Endothelial cell of umbilical vein (primary cell): ENCODE measurements at places on chromosomes 6 and 20. TPM values are rescaled to one million over a fixed set of nuclear protein-coding genes. Genes with fewer than 3 reads are reported as not detected.

Gene WFDC12
- not detected in 2 replicates for polyA plus RNA-seq

DNA sequence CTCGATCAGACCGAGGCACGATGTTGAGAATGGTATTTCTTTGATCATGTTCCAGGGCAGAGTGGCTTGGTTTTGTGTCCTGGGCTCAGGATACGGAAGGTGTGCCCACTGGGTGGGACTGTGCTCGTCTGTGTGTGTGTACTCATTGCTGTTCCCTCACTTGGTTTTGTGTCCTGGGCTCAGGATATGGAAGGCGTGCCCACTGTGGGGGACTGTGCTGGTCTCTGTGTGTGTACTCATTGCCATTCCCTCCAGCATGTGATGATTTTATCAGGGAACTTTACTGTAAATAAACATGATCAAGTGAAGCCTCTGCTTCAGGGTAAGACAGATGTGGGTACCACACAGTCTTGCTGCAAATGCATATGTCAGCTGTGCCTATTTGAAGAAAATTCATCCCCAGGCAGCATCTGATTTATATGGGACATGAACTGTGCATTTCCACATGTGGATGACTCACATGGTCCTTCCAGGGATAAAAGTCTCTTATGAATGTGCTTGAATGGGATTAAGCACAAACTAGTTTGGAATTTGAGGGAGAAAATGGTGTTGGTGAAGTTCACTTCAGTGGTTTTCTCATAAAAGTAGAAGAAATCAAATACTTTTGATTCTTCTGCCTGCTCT, 274.3 kb downstream of the QKI start:
- DNase-seq, result no peak

GRCh38 chr20:6473197-6473596, 294.3 kb upstream of the BMP2 start:
- DNase-seq, result no peak

GRCh38 chr6:75480425-75480824, 13.2 kb downstream of the FILIP1 start:
- no peak for DNase-seq

- peak; percentile 42 for DNase-seq
Observed at GRCh38 chr6:137867685-137868509, 838 bp downstream of the TNFAIP3 start.

GRCh38 chr20:36541227-36541767, at the start of gene MYL9:
TSS of gene MYL9 (plus strand) at chr20:36541519. CDS start at chr20:36544885, 3,366 bp downstream.
- DNase-seq, result peak; percentile 43

Gene SUMO4
- polyA plus RNA-seq, result 0.08 and 0.10 TPM in 2 replicates

DNA sequence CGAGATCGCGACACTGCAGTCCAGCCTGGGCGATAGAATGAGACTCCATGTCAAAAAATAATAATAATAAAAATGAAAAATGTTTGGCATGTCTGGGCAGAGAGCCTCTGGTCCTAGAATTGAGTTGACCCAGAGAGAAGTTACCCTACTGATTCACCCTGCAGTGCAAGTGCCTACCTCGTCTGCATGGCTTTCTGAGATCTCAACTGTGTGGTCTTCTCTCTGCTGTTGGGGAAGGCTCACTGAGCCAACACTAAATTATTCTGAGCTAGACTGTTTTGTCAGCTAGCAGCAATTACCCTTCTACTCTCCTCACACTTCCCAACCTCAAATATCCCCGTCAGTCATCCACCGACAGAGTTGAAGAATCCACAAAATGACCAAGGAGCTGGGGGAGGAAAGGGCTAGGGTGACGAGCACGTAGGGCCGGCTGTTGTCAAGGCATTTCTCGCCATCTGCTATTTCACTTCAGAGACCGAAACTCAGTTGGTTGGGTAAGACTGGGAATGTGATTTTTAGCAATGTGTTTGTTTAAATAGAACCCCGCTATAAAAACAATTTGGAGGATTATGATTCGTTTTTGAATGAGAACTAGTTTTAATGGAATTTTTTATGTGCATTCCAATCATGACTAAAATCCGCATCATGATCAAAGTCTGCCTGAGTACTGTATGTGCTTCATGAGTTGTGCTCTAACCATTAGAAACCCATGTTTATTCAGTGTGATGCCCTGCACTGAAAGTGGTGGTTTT, 9.4 kb downstream of the MAS1 start:
- no peak for DNase-seq

Gene LY6G6C
- polyA plus RNA-seq, result 0.33 and 0.41 TPM in 2 replicates

GRCh38 chr6:50939931-50940330, 121.3 kb downstream of the TFAP2B start:
- no peak for DNase-seq

- no peak for DNase-seq
Observed at GRCh38 chr20:1535420-1536175, 21.9 kb downstream of the SIRPD start.

- DNase-seq, result no peak
Observed at GRCh38 chr6:40722553-40723258, 135.5 kb upstream of the LRFN2 start.

Gene DYNLRB1
- 238 and 245 TPM in 2 replicates for polyA plus RNA-seq

DNA sequence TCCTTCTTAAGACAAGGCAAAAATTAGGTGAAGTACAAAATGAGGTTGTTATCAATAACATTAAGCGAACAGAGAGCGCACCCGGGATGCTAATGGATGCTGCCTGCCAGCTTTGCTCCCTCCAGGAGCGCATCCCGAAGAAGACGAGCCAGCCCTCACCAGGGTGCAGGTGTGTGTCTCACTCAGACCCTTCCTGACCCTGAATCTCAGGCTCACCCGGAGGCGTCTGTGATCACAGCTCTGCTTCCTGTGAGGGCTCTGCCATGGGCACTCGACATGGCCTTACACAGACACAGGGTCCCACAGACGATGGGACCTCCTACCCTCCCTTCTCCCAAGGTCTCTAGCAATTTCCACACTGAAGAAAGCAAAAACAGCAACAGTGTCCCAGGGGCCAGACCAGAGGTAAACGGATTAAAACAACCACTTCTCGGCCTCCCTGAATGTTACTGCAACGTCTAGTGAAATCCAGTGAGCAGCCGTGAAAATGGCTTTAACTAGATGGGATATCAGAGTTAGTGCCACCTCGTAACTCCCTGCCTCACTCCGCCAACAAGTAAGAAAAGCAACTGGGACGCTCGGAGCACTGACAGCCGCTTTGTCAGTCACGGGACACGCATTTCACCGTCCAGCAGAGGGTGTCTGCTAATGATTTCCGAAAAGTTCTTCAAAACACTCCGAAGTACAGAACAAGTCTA, 11.7 kb downstream of the ZBTB46 start:
- DNase-seq, result peak; percentile 26

Gene TP53INP2
- polyA plus RNA-seq, result 14.5 and 18.3 TPM in 2 replicates

GRCh38 chr6:2920671-2921112, 17.6 kb upstream of the SERPINB9 start:
- DNase-seq, result no peak

Gene BHLHE23
- polyA plus RNA-seq, result not detected in 2 replicates

GRCh38 chr6:98498866-98499265, 335.5 kb upstream of the POU3F2 start:
- no peak for DNase-seq

- DNase-seq, result no peak
Observed at GRCh38 chr6:14543971-14544585, 426.5 kb downstream of the CD83 start.

DNA sequence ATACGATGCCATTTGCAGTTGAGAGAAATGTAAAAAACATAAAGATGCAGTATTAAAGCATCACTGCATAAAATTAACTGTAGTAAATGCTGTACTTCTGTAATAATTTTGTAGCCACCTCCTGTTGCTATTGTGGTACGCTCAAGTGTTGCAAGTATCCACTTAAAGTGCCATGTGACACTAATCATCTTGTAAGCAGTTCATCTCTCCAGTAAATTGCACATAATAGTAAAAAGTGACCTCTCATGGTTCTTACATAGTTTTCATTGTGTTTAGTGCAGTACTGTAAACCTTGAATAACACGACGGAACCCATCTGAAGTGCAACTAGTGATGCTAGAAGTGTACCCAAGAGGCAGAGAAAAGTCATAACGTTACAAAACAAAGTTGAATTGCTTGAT, 190.1 kb upstream of the VGLL2 start:
- DNase-seq, result no peak

GRCh38 chr6:135358985-135359384, 138.6 kb downstream of the AHI1 start:
- peak; percentile 45 for DNase-seq

GRCh38 chr6:104118274-104118673, 741.4 kb downstream of the HACE1 start:
- DNase-seq, result peak; percentile 53

- DNase-seq, result no peak
Observed at GRCh38 chr6:88141561-88142296, 24.4 kb downstream of the CNR1 start.

Gene SYCP2
- polyA plus RNA-seq, result 0.03 and 0.07 TPM in 2 replicates

Gene TLDC2
- not detected in 2 replicates for polyA plus RNA-seq

Gene PNLDC1
- not detected in 2 replicates for polyA plus RNA-seq

- DNase-seq, result no peak
Observed at GRCh38 chr6:159002432-159003155, 2.6 kb upstream of the RSPH3 start.

DNA sequence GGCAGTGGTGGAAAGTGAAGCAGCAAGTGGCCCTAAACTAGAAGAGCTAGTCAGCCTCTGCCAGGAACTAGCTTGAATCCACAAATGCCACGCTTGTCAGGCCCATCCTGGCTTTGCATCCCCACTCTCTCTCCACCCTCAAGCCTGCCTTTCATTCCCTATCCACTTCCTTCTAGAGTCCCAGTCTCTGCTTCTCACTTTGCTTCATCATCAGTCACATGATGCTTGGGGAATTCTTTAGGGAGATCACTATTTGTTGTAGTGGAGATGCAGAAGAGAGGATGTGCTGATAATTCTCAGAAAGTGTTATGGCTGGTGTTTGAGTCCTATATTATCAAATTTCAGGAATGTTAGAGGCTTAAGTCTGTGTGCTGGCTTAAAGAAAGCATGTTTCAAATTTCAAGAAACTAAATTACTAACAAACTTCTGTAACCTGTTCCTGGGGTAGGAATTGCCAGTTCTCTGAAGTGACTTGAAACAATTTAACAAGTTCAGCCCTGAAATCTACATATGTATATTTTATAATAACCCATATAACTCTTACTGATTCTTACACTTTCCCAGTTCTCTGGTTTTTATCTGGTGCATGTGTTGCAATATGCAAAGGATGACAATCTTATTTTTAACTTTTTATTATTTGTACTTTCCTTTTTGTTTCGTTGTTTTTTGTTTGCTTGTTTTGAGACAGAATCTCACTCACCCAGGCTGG, 7.5 kb downstream of the TRIM39 start:
- DNase-seq, result no peak

- DNase-seq, result no peak
Observed at GRCh38 chr6:52566201-52566600, 10.7 kb downstream of the TRAM2 start.

Gene HFE
- polyA plus RNA-seq, result 5.4 and 8.1 TPM in 2 replicates

Gene JAG1
- 12.9 and 19.7 TPM in 2 replicates for polyA plus RNA-seq

DNA sequence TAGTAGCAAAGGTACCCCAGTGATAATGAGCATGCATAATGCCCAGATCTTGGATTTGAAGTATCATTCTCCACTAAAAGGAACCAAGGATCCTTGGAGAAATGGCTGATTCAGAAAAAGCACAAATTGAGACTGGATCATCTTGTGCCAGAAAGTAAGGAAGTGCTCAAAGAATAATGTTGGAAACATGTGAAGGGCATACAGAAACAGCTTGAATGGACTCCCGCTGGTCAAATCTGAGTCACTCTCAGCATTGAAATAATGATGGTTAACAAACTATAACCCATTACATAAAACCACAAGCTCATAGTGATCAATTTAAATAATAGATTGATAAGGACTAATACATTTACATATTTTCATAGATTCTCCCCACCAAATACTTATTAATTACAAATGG, 3.6 kb upstream of the OSTM1 start:
- DNase-seq, result no peak

DNA sequence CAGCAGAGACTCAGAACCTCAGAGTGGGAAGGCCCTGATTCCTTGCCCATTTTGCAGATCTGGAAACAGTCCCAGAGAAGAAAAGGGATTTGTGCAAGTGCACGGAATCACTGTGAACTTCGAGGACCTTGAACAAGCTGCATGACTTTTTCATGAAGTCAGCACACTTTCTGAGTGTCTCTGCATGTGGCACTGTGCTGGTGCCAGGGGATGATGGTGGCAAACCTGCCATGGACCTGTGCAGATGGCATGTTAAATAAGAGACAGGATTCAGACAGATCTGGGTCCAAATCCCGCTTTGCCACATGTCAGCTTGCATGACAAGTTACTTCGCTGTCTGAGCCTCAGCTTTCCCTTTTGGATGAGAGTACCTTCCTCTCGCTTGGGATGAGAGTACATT, 26.8 kb downstream of the ZNF831 start:
- no peak for DNase-seq

DNA sequence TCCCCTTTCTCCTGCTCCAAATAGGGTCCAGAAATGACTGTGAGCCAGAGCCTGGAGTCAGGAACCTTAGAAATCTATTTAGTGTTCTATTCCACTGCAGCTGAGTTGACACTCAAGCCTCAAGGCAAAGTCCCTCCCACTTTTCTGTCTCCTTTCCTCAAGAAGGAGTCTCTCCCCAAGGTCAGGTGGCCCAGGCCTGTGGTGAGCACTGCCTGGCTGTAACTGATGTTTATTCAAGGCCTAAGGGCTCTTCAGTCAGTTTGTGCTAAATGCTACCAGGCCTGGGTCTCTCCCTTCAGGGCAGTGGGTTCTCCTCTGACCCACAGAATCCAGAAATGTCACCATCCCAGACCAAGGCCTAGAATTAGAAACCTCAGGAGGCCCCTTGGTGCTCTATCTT, 1042.9 kb upstream of the EPHA7 start:
- DNase-seq, result no peak

Gene SFTA2
- polyA plus RNA-seq, result not detected in 2 replicates

DNA sequence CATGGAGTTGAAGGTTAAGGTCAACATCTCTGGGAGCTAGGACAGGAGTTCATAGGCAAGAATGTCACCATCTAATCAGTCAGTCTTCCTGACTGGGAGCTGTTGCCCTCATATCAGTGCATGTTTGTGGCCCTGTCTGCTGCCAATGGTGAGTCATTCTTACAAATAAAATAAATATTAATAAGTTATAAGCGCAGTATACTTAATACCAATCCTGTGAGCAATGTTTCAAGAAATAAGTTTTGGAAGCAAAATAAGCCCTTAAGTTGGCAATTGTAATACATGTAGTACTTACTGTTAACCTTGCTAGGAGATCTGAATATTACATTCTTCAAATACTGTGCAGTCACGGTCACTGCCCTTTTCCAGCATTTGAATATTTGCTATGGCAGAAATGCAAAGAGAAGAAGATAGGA, 20.2 kb upstream of the MDGA1 start:
- DNase-seq, result peak; percentile 61

GRCh38 chr6:36501686-36502085, 45.6 kb downstream of the STK38 start:
- DNase-seq, result no peak

Gene RIPOR3
- polyA plus RNA-seq, result not detected in 2 replicates

- DNase-seq, result no peak
Observed at GRCh38 chr6:20876561-20876960, 342.3 kb downstream of the CDKAL1 start.
